ENCODE measurements at places on chromosomes 6 and 20.

GRCh38 chr6:130625825-130626527 is 201.2 kb upstream of the SMLR1 start:
- no peak for DNase-seq

DNA sequence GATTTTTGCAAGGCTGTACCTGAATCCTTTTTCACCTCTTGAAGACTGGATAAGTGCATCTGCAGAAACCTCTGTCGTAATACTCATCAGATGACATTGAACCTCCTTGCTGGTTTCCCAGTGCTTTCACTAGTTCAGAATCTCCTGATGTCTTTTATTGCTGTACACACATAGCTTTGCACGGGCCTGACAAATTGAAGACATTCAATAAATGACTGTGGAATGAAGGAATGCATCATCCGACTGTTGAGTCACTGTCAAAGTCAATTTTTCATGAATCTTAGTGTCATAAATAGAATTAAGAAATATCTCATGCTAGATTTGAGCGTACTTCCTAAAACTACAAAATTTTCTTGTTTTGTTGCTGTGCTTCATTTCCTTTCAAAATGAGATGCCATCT is 598.2 kb upstream of the MAP3K7 start:
- no peak for DNase-seq

- no peak for DNase-seq
Measured at GRCh38 chr6:34056305-34057108, 89.4 kb downstream of the GRM4 start.

DNA sequence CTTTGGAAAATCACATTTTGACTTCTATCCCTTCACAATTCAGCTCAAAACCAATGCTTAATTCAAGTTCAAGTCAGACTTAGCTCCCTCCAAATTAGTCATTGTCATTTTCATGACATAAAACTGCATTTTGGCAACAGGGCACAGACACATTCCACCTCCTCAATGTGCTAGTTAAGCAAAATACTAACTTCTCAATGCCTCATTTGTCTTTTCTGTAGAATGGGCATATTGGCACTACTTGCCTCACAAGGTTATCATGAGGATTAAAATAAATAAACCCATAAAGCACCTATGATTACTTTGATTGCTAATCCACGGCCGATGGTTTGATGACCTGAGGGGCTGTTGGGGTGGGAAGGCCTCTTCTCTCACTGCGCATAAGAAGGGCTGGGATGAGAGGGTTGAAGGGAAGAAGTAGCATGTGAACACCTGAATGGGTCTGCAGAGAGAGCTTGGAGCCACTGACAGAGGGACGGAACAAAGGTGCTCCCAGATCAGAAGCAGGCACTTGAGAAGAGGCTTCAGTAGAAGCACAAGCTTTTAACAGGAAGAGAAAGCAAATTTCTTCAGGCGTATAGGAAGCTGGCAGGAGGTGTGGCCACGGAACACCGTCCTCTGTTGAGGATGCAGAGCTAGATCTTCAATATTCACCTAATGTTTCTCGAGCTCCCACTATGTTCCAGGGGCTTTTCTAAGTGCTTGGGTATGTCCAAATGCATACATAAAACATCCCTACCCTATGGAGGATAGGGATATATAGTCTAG is 11.7 kb upstream of the TBC1D7 start:
- DNase-seq, result no peak

DNA sequence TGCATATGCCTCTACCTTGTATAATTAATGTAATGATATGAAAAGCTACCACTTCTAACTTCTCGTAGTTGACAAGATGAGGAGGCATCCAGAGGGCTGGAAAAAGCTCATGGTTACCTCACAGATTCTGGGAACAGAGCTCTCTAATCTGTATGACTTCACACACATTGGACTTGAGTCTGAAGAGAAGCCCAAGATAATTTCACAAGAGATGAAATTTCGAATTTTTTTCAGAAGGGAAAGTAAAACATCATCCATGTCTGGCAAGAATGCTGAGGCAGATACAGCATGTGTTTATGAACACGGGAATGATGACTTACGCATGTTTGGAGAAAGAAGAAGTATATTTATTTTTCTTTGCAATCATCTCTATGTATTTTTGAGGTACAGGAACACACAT is 141.8 kb upstream of the TENT5A start:
- DNase-seq, result no peak

- no peak for DNase-seq
Measured at GRCh38 chr6:46437671-46438221, 53.5 kb downstream of the RCAN2 start.

GRCh38 chr6:170274713-170275560 is 15.9 kb downstream of the DLL1 start:
- DNase-seq, result no peak

GRCh38 chr6:2542858-2543218 is 207.9 kb downstream of the MYLK4 start:
- DNase-seq, result no peak

GRCh38 chr6:106316375-106316766 is 9.2 kb downstream of the ATG5 start:
- no peak for DNase-seq

DNA sequence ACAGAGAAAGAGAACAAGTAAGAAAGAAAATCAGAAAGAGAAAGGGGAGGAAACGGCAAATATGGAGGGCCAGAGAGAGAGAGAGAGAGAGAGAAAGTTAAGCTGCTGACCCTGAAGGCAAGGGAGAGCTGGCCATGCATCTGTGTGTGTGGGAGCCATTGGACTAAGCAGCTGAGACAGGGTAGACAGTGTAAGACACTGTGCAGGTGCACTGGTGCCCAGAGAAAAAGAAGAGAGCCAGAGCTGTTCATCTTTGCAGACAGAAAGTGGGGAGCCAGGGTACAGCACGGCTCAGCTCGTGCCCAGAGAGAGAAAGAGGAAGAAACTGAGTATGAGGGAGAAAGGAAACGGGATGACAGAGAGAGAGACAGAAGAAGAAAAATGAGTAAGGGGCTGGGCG is 24.2 kb upstream of the ZNF318 start:
- no peak for DNase-seq

DNA sequence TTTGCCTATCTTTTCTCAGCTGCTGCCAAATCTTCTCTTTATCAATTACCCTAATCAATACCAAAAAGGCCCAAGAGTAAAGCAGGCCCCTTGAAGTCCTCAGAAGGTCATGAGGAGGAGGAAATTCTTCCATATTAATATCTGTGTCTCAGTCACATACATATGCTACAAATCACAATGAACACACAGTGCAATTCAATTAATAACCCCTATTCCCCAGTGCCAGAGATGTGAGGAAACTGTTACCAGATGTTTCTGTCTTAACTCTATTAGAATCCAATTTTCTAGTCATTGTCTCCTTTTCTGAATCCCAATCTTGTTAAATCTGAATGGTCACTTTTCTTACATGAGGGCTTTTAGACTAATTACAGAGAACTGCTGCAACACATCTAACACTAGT is 45.9 kb upstream of the SLC2A12 start:
- DNase-seq, result no peak

- no peak for DNase-seq
Measured at GRCh38 chr6:116556065-116556464, 2.5 kb downstream of the CALHM4 start.

DNA sequence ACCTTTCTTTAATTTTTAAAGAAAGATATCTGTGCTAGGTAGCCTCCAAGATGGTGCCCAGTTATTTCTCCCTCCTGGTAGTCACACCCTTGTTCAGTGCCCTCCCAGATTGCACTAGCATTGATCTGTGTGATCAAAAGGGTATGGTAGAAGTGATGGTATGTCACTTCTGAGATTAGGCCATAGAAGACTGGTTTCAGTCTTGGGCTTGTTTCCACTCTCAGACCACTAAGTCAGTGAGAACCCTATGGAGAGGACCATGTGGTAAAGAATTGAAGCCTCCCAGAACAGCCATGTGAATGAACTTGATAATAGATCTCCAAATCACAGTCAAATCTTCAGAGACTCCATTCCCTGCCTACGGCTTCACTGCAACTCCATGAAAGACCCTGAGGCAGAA is 57.3 kb downstream of the THEMIS start:
- no peak for DNase-seq

GRCh38 chr6:164928057-164928727 is 381.2 kb downstream of the C6orf118 start:
- DNase-seq, result no peak

DNA sequence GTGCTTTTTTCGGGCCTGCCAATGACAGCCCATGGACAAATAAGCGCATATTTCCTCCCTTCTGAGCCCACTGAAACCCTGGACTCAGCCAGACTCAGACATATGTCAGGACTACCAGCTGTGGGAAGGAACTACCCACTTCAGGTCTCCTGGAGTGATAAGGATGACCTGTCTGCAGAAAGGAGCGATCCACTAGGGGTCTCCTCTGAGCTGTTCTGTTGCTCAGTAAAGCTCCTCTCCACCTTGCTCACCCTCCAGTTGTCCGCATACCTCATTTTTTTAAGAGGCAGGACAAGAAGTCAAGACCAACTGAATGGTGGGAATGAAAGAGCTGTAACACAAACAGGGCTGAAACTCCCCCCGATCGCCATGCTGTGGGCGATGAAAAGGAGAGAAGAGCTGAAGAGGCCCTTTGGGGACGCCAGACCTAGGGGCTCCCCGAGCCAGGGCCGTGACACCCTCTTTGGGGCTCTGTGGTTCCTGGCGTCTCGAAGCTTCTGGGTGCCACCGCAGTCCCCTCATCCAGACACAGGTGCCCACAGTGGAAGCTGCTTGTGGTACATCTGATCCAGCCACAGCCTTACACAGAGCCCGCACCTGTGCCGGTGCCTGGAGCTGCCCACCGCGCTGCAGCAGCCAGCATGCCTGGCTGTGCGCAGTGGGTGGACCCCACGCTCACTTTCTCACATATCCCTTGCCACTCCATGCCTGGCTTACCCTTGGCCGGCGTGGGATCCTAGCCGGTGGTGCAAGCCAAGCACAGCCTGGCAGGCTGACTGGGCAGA is 68.8 kb downstream of the EYS start:
- DNase-seq, result no peak
